Forelimb muscle (tissue), 1 donor: ENCODE measurements at places on chromosomes 2 and 18. TPM values are rescaled to one million over a fixed set of nuclear protein-coding genes. Genes with fewer than 3 reads are reported as not detected.

TXNDC2 gene
- 0.05 TPM for polyA plus RNA-seq

CYS1 gene
- polyA plus RNA-seq, result 14.6 TPM

GPR35 gene
- 1.7 TPM for polyA plus RNA-seq

NYAP2 gene
- 0.34 TPM for polyA plus RNA-seq

DNA sequence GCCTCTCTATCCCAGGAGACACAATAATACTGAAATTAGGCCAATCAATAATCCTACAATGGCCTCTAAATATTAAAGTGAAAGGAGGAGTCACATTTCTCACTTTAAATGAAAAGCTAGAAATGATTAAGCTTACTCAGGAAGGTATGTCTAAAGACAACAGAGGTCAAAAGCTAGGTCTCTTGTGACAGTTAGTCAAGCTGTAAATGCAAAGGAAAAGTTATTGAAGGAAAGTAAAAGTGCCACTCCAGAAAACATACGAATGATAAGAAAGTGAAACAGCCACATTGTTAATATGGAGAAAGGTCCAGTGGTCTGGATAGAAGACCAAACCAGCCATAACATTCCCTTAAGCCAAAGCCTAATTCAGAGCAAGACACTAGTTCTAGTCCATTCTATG, 9.5 kb downstream of the SESTD1 start:
- DNase-seq, result no peak

GRCh38 chr2:165989851-165990250, 36.3 kb upstream of the TTC21B start:
- no peak for DNase-seq

DNA sequence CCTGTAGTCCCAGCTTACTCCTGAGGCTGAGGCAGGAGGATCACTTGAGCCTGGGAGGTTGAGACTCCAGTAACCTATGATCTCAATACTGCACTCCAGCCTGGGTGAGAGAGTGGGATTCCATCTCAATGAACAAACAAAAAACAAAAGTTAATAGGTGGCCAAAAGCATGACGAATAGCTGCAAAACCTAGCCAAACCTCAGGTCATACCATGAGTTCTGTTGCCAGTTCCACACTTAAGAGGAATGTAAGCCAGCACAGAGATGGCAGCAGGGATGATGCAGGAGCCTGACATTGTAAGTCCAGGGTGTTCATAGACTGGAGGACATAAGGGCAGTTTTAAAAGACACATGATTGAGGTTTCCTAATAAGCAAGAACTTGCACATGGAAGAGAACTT, 55.3 kb upstream of the RMDN2 start:
- no peak for DNase-seq

DNA sequence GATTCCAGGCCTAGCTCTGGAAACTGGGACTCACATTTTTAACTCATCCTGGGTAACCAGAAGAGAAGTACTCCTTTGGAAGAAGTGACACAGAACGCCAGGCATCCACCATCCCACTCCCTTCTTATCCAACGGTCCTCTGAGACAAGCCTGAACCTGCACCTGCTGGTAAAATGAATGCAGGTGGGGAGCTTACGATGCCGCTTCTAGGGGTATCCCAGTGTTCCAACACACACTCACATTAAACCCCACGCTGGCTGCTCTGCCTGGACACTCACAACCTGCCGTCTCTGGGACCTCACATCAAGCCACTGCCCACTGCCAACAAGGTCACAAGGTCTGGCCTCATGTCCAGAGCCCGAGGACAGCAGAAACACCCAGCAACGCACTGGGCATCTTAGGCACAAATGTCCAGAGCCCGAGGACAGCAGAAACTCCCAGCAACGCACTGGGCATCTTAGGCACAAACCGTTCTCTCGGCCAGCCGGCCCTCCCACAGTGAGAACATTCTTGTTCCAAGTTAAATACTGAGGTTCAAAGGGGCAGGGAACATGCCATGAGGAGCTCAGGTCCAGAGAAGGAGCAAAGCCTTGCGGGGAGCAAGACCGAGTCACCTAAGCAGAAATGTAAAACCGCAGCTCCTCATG, 9.9 kb downstream of the SLC66A2 start:
- DNase-seq, result no peak

DNA sequence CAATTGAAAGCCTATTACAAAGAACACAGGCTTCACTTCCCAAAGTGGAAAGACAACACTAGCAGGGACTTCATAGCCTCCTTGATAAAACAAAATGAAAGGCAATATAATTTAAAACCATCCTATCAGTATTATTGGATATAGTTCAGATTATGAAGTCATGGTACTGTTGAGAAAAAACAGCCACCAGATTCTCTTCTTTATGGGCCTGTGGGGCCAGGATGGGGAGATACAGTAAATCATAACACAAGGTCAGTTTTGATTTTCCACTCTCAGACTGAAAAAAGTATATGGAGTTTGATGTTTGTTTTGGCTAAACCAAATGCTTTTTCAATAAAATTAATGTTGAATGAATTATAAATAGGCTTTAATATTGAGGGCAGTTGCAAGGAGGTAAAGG, 129.1 kb downstream of the BCL2L11 start:
- DNase-seq, result no peak

GRCh38 chr2:209960045-209960444, 42.4 kb upstream of the RPE start:
- DNase-seq, result no peak
